ENCODE measurements at places on chromosomes 13 and 19. TPM values are rescaled to one million over a fixed set of nuclear protein-coding genes. Genes with fewer than 3 reads are reported as not detected.

Gene SYT3
- 0.10 TPM for total RNA-seq

Gene CCDC122
- 2.8 TPM for total RNA-seq

Gene DPY19L3
- 29.9 TPM for total RNA-seq

Gene KLK10
- 22.4 TPM for total RNA-seq

Gene IGFL1
- 0.69 TPM for total RNA-seq
